ENCODE measurements at places on chromosomes 11 and 22. TPM values are rescaled to one million over a fixed set of nuclear protein-coding genes. Genes with fewer than 3 reads are reported as not detected.

DNA sequence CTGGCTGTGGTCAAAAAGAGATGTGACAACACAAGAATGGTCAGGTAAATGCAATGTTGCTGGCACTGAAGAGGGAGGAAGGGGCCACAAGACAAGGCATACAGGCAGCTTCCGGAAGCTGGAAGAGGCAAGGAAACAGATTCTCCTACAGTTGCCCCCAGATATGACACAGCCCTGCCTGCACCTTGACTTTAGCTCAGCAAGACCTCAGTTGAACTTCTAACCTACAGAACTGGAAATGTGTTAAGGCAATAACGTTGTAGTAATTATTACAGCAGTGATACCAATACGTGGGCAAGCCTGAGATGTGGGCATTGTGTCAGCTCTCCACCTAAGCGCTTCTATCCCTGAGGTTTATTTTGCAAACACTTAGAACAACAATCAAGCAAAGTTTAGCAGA lies 4.2 kb upstream of the KIAA0930 start:
- H3K4me3 ChIP-seq, result no peak overlapping the region
- no peaks in the 10 kb centered on the region for H3K36me3 ChIP-seq
- no peak for DNase-seq
- H3K27ac ChIP-seq, result no peak overlapping the region

DNA sequence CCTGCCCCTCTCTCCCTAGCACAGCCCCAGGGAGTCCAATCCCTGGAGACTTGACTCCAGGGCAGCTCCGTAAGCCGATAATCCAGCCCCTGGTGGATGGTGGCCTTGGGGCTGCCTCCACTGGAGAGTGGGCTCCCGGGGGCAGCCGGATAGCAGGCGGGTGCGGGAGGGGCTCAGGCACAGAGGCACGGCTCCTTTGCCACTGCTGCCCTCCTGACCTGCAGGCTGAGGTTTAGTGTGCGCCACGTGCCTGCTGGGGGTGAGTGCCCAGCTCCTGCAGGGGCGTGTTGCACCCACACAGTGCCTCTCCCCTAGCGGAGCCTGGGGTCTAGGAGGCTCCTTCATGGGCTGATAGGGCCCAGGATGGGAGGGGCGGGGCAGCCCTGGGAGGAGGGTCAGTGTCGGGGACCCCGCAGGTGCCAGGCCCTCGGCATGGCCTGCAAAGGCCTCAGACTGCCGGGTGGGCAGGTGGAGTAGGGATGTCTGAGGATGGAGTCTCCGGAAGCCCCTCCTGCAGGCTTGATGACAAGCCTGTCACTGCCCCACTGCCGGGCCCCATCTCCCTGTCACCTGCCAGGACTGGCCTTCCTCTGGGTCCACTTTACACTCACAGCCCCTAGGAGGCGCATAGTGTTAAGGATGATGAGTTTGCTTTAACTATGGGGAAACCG lies 5.6 kb downstream of the DUSP8 start:
- DNase-seq, result no peak
- peaks cover 27% of the 10 kb centered on the region for H3K4me1 ChIP-seq
- no peak overlapping the region for H3K4me3 ChIP-seq
- H3K36me3 ChIP-seq, result no peaks in the 10 kb centered on the region
- H3K27ac ChIP-seq, result no peak overlapping the region

DNA sequence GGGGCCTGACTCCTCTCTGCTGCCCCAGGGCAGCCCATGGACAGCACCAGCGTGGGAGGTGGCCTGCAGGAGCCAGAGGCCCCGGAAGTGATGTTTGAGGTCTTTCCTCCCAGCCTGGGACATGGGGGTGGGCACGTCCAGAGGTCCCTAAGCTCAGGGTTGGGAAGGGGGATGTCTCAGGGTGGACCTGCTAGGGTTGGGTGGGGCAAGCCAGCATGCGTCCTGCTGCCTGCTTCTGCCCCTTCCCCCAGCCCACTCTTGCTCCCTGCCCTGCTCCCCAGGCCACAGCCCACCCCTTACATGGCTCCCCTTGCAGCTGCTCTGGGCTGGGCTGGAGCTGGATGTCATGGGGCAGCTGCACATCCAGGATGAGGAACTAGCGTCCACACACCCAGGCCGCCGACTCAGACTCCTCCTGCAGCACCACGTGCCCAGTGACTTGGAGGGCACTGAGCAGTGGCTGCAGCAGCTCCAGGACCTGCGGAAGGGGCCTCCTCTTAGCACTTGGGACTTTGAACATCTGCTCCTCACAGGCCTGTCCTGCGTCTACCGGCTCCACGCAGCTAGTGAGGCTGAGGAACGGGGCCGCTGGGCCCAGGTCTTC lies 1.3 kb downstream of the FAM180B start:
- no peak overlapping the region for H3K27ac ChIP-seq
- H3K27me3 ChIP-seq, result peaks cover 2% of the 10 kb centered on the region
- no peaks in the 10 kb centered on the region for H3K4me1 ChIP-seq
- no peak for DNase-seq
- peaks cover 13% of the 10 kb centered on the region for H3K36me3 ChIP-seq

Gene IGSF9B
- 15.2 TPM for total RNA-seq

GRCh38 chr11:70547821-70548670 lies 149.7 kb downstream of the CTTN start:
- H3K36me3 ChIP-seq, result no peaks in the 10 kb centered on the region
- no peak for DNase-seq
- no peaks in the 10 kb centered on the region for H3K27me3 ChIP-seq

DNA sequence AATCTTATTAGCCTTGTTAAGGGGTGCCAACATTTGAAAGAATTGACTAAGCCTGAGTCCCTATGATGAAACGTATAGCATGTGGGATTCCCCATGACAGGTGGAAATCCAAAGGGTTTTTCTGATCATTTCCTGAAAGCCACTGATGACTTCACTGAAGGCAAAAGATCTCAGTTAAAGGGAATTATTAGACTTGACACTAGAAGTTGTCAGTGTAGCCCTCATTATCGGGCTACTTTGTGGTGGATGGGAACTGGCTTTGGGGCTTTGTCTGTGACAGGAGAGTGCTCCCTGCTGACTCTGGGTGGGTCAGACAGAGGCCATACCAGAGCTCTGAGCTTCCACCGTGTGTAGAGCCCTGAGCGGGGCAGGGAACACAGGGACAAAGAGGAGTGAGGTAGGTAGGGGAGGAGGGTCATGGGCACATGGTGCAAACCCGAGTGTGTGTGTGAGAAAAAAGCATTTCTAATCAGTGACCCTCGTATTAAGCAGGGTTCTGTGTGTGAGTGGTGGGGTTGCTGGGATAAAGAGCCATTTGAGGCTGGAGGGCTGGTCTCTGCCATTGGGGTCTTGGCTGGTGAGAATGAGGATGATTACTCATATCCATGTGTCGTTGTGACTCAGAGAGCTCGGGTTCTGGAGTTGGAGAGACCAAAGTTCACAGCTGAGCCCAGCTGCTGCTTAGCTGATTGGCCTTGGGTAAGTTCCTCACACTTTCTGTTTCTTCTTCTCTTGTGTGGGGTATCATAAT lies 101.1 kb downstream of the GRIK4 start:
- no peaks in the 10 kb centered on the region for H3K36me3 ChIP-seq
- no peaks in the 10 kb centered on the region for H3K4me1 ChIP-seq
- H3K4me3 ChIP-seq, result no peak overlapping the region
- no peaks in the 10 kb centered on the region for H3K27me3 ChIP-seq
- DNase-seq, result no peak

DNA sequence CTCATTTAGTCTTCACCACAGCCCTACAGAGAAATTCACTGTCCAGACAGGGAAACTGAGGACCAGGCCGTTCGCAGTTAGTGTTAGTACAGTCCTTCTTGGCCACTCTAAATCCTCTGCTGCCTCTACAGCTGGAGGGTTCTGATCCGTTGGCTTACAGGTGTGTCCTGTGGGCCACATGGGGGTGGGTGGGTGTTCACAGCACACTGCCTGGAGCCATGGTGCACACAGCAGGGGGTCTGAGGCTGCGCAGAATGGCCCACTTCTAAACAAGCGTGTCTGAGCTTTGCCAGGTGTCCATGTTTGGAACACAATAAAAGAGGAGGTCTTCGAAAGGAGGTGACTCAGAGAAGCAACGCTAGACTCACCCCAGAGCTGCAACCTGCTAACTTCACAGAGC lies 249.0 kb downstream of the ST3GAL4 start:
- H3K4me1 ChIP-seq, result no peaks in the 10 kb centered on the region
- DNase-seq, result no peak
- no peak overlapping the region for H3K27ac ChIP-seq
- no peaks in the 10 kb centered on the region for H3K36me3 ChIP-seq

DNA sequence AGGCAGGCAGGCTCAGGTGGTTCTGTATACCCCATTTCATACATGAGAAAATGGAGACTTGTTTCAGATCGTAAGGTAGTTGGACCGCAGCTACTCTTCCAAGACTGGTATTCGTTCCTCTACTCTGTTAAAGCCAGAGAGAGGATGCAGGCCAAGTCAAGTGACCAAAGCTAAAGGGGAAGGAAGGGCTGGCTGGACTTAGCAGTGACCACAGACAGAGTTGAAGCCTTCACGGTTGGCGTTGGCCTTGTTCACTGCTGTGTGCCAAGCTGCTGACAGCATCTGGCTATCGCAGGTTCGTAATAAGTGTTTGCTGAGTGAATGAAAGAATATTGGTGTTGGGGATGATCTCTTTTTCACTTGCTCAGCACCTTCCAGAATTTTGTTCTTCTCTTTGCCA lies 64.2 kb downstream of the PTPRJ start:
- H3K27ac ChIP-seq, result no peak overlapping the region
- no peak for DNase-seq
- H3K27me3 ChIP-seq, result no peaks in the 10 kb centered on the region
- peaks cover 39% of the 10 kb centered on the region for H3K4me1 ChIP-seq
- H3K4me3 ChIP-seq, result no peak overlapping the region
